T follicular helper cell (primary cell): ENCODE measurements at places on chromosomes 3 and 15.

DNA sequence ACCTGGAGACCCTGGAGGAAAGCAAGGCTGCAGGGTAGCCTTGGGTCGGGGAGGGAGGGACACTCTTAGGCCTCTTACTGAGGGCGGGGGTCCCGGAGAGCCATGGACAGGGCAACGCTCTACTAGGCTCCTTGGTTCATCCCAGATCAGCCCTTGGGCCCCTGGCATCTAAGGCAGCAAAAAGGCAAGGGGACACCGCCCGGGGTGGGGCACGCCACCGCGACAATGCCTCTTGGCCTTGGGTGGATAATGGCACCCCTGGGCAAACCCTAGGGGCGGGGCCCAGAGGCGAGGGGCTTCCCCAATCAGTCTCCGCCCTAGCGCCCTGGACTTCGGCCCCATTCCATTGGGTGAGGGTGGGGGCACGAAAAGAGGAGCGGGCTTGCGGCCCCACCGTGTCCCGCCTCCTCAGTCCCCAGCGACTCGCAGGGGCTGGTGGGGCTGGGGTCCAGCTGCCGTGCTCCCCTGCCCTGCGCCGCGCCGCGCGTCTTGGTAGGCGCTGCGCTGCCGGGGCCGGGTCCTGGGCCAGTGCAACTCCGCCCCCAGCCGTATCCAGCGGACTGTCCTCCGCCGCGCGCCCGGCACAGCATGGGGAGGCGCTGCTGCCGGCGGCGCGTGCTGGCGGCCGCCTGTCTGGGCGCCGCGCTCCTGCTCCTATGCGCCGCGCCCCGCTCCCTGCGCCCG lies at the start of gene CHST13:
Gene CHST13 (plus strand): TSS at position 411 of the 684 bp plus-strand sequence. CDS start 178 bp downstream, at position 589.
- DNase-seq = no peak

GRCh38 chr3:56851966-56852884 lies 50.5 kb upstream of the ARHGEF3 start:
- DNase-seq = no peak

- no peak for DNase-seq
Measured at GRCh38 chr3:173301647-173302046, 95.9 kb upstream of the NLGN1 start.

- DNase-seq = no peak
Measured at GRCh38 chr3:11655196-11655928, 11.6 kb upstream of the VGLL4 start.

DNA sequence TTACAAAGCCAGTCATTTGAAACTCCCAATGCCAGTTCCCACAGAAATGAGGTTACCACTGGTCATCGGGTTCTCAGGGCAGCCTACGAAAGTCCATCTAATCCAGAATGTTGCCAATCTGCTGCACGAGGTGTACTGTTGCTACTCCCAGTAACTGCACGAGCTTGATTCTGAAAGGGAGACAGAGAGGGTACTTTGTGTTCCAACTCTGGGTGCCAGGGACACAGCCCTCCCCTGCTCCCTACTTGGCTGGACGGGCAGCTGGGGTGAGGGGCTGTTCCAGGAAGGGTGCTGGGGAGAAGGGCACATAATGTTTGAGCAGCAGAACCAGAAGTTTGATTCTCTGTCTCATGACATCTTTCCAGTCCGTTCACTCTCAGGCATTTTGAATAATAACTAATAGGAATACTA lies 27.1 kb upstream of the OSBPL11 start:
- DNase-seq = no peak

DNA sequence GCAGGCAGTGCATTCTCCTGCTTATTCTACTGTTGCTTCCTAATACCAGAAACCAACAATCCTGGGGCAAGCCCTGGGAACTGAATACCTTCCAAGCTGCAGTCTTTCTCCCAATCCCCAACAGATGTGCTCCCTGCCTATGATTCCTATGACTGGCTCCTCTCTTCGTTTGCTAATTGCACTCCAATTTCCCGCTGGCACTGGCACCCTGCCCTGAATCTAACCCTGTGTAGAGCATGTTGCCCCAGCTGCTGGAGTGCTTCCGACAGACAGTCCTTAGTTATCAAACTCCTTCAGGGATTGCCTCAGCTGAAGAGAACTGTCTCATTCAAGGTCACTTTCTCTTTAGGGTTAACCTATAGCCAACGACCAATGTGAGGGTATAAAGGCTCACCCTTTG lies 214.1 kb downstream of the NECTIN3 start:
- DNase-seq = no peak

DNA sequence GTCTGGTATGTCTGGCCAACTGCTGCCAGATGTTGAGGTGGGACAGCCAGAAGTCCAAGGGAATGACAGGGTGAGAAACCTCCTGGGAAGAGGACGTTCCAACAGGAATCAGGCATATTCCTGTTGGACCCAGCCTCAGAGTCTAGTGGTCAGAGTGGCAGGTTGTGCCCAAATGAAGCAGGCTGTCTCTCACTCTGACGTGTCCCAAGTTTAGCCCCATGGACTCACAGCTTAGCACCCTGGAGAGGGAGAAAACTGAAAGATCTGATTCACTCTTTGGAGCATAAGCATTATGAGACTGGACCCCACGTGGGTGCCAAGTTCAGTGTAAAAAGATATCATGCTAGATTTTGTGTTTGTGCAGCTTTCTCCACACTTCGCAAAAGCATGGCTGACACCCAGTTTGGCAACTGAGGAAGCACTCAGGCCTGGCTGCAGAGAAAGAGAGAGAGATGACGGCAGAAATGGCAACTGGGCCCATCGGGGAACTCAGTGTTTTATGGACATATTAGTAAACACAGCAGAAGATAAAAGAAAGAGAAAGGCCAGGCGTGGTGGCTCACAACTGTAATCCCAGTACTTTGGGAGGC lies 88.2 kb upstream of the LMCD1 start:
- DNase-seq = no peak

- DNase-seq = no peak
Measured at GRCh38 chr15:67741308-67741707, 84.0 kb upstream of the SKOR1 start.

GRCh38 chr15:101660005-101660404 lies 7.8 kb upstream of the TM2D3 start:
- no peak for DNase-seq

DNA sequence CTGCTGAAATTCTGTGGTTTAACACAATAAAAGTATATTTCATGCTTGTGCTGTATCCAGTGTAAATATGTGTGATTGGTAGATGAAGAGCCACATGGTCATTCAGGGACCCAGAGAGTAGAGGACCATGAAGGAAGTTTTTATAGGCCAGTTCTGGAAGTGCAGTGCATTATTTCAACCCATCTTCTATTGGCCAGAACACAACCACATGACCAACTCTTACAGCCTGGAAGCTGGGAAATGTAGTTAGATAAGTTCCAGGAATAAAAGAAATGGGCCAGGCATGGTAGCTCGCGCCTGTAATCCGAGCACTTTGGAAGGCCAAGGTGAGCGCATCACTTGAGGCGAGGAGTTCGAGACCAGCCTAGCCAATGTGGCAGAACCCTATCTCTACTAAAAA lies 21.4 kb upstream of the PRTG start:
- DNase-seq = no peak

DNA sequence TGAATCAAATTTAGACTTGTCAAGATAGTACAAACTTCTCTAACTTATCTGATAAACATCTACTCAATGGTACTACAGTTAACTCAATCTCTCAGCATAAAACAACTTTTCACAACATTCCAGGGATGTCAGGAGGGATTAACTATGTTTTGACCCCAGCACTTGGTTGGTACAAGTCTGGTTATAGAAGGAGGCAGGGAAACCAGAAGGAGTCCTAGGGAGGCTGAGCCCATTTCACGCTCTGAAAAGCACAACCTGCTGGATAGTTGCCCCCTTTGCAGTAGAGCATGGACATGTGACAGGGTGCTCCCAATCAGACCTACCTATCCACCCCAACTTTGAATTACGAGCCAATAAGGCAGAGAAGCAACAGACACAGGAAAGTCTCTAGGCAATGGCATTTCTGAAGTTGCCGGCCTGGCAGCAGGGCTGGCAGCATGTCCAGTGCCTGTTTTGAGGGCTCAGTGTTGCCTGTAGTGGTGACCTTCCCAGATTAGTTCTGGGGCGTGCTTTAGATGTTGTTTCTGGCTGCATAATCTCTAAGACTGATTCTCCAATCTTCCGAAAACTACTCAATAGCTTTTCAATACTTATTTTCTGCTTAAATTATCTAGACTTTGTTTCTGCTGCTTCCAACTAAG lies 8.2 kb downstream of the ANKUB1 start:
- DNase-seq = no peak

- no peak for DNase-seq
Measured at GRCh38 chr3:43499256-43499655, 122.6 kb downstream of the ANO10 start.

- no peak for DNase-seq
Measured at GRCh38 chr3:36397841-36398240, 17.5 kb downstream of the STAC start.

GRCh38 chr15:92745845-92746271 lies 90.3 kb upstream of the FAM174B start:
- no peak for DNase-seq

DNA sequence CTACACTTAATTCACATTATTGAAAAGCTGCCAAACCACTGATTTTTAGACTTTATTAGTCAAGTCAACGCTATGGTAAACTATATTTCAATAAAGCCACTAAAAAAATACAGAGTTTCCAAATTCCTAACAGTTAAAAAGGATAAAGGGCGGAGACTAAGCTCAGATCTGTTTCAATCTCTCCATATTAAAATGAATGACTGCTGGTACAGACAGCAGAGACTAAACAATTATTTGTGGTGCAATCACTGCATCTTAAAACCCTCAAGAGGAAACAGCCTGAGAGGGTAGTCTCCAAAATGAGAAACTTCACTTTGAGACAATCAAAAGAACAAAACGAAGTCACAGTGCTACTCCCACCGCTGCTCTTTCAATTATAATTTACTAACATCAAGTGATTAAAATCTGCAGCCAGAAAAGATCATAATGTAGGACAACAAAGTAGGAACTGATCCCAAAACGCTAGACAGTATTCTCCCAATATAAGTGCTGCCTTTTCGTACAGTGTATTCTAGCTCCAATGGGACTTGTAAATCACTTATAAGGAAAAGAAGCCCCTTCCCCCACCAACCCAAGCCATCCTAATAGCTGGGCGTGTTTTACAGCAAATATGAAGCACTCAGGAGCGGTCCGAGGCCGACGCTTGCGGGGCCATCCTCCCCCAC lies 1.2 kb downstream of the UBP1 start:
- no peak for DNase-seq

DNA sequence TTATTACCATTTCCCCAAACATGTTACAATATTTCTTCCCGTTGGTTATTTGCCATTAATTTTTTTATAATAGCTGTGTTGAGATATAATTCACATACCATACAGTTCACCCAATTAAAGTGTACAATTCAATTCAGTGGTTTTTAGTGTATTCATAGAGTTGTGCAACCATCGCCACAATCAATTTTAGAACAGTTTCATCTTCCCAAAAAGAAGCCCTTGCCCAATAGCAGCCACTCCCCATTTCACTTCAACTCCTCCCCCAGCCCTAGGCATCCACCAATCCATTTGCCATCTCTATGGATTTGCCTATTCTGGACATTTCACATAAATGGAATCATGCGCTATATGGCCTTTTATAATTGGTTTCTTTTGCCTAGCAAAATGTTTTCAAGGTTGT lies 225.1 kb downstream of the EPHB1 start:
- DNase-seq = no peak

GRCh38 chr3:25259871-25260270 lies 168.2 kb upstream of the RARB start:
- no peak for DNase-seq

DNA sequence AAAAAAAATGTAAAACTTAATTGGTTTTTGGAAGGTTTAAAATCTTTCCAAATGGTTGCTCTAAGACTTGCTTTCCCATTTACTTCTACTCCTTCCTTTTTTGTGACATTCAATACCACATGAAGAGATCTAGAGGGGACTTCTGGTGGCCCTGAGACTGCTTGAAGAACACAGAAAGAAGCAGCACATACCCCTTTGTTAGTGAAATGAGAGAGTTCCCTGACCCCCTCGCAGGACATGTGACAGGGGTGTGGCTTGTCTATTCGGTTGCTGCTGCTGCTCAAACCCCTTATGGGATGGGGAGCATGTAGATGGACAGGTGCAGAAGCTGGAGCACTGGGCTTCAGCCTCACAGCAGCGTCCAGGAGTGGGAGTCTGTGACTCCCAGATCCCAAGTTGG lies 71.0 kb downstream of the ZMAT3 start:
- no peak for DNase-seq

DNA sequence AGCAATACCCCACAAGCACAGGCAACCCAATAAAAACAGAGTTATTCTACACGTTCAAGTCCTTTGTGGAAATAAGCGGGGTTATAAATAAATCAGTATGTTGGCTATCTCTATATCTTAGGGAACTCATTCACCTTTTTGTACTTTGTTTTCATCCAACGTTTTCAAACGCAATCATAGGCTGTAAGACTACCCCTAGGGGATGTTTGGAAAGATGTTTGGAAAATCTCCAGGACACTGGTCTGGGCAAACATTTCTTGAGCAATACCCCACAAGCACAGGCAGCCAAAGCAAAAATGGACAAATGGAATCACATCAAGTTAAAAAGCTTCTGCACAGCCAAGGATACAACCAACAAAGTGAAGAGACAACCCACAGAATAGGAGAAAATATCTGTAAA lies 70.1 kb downstream of the CLDN11 start:
- no peak for DNase-seq

GRCh38 chr3:143354342-143354741 lies 234.8 kb downstream of the CHST2 start:
- DNase-seq = no peak

DNA sequence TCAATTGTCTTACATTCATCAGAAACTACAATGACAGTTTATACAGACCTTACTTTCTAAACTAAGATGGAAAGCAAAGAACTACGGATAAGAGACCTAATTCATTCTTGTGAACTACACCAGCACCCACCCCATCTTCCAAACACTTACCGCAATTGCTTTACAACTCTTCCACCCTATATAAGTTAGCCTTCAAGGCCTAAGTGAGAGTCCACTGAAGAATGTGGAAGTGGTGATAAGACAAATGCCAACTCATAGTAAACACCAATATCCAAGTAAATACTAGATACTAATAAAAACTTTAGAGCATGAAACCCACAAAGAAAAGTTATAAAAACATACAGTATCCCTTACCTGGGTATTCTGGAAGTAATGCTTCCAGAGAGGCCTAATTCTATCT lies 13.6 kb downstream of the ARF4 start:
- no peak for DNase-seq

DNA sequence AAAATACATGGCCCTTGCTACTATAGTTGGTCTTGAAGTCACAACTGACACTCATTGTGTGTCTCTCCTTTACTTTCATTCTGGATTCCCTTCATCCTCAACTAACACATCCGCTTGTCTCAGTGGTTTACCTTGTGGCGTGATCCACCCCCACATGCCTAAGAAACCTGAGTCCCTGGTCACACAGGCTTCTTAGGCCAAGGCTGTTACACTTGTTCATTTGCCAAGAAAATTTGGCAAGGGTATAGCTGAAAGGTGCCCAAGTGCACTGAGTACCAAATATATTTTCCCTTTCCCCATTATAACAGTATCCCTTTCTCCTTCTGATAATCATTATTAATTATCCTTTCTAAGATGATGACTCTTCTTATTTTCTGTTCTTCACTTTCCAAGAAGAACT lies 207.6 kb upstream of the STAC start:
- no peak for DNase-seq
